EH (cell line): ENCODE measurements at places on chromosomes 5 and 9.
A peak's percentile ranks its signal among the peaks of the same experiment; 100 is the strongest.

DNA sequence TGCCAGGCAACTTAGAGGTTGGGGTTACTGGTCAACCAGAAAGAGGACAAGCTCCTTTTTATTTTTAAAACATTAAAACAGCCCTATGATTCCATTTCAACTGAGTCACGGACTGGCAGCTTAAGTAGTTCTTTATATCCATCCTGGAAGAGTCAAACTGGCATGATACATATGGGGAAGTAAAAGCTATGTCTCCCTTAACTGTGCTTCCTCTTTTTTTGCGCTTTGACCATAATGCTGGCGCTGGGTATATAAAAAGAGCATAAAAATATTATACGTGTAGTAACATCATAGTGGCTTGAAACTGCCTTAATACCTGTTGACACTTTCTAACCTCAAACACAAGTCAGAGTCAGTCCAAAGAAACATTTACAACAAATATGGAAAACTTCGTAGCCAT is 274.4 kb downstream of the CSNK1G3 start:
- no peak for DNase-seq

- DNase-seq, result peak; percentile 81
Measured at GRCh38 chr5:125043781-125044391, 297.4 kb upstream of the ZNF608 start.

- no peak for DNase-seq
Measured at GRCh38 chr9:127237801-127238200, 26.8 kb upstream of the GARNL3 start.

GRCh38 chr5:132063090-132063911 is 2.8 kb downstream of the IL3 start:
- DNase-seq, result peak; percentile 68

GRCh38 chr5:1754531-1755220 is 45.0 kb downstream of the MRPL36 start:
- no peak for DNase-seq

DNA sequence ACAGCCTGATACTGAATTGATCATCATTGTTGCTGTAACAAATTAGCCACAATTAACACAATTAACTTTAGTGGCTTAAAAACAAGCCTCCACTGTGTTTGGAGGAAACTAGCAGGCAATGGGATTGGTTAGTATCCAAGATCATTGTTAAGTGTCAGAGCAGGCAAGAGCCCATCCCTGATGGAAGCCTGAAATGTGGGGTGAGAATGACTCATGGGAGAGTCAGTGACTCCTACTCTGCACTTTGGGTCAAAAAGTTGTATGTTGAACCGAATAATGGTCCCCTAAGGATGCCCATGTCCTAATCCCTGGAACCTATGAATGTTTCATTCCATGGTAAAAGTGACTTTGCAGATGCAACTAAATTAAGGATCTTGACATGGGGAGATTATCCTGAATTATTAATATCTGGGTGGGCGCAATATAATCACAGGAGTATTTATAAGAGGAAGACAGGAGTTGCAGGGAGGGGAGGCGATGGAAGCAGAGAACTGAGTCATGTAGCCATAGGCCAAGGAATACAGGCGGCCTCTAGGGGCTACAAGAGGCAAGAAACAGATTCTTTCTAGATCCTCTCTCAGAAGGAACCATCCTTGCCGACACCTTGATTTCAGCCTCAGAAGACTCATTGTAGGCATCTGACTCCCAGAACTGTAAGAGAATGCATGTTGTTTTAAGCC is 28.8 kb downstream of the ALG2 start:
- DNase-seq, result peak; percentile 17

GRCh38 chr9:35426627-35427026 is 63.3 kb upstream of the RUSC2 start:
- no peak for DNase-seq
